Left lung (tissue), 14 donors: ENCODE measurements at places on chromosomes 1 and 21. TPM values are rescaled to one million over a fixed set of nuclear protein-coding genes. Genes with fewer than 3 reads are reported as not detected.

FCRLB gene
- 0.50 TPM for polyA plus RNA-seq

GRCh38 chr1:230823931-230824381 lies 44.4 kb downstream of the C1orf198 start:
- no peaks in the 10 kb centered on the region for H3K27me3 ChIP-seq
- peaks cover 12% of the 10 kb centered on the region for H3K4me1 ChIP-seq
- H3K4me3 ChIP-seq = no peak overlapping the region
- H3K36me3 ChIP-seq = no peaks in the 10 kb centered on the region
- H3K27ac ChIP-seq = no peak overlapping the region

ITLN2 gene
- polyA plus RNA-seq = 0.18 TPM

DNA sequence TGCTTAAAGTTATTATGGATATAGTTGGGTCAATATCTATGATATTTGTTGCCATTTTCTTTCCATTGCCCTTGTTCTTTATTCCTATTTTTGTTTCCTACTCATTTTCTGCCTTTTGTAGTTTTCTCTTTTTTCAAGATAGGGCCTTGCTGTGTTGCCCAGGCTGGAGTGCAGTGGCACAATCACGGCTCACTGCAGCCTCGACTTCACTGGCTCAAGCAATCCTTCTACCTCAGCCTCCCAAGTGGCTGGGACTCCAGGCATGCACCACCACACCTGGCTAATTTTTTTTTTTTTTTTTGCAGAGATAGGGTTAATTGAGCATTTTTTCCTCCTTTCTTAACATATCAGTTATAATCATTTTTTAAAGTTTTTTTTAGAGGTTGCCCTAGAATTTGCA lies 92.7 kb downstream of the TOMM20 start:
- no peak for DNase-seq
- no peaks in the 10 kb centered on the region for H3K36me3 ChIP-seq
- no peak overlapping the region for H3K27ac ChIP-seq
- no peaks in the 10 kb centered on the region for H3K4me1 ChIP-seq
- no peaks in the 10 kb centered on the region for H3K27me3 ChIP-seq
- no peak overlapping the region for H3K4me3 ChIP-seq

DNA sequence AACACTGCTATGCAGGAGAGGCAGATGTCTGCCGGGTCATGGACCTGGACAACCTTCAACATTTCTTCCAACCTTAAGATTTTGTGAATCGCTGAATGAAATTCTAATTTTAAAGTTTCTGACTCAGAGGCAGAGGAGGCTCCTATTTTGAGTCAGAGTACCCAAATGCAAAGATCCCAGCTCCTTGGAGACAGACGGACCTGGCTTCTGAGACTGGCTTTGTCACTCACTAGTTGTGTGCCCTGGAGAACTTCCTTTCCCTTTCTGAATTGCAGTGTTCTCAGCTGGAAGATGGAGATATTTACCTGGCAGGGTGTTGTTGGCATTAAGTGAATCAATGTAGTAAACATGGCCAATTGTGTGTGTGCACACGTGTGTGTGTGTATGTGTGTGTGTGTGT lies 51.9 kb downstream of the IER5 start:
- H3K27ac ChIP-seq = no peak overlapping the region
- H3K4me3 ChIP-seq = no peak overlapping the region
- peaks cover 16% of the 10 kb centered on the region for H3K4me1 ChIP-seq
- no peaks in the 10 kb centered on the region for H3K27me3 ChIP-seq

- peaks cover 22% of the 10 kb centered on the region for H3K4me1 ChIP-seq
- no peak for DNase-seq
- H3K36me3 ChIP-seq = no peaks in the 10 kb centered on the region
- H3K27ac ChIP-seq = peak overlapping the region; percentile 13
- no peaks in the 10 kb centered on the region for H3K27me3 ChIP-seq
Measured at GRCh38 chr21:14675774-14676530, 129.8 kb upstream of the SAMSN1 start.

AMPD1 gene
- polyA plus RNA-seq = not detected

DNA sequence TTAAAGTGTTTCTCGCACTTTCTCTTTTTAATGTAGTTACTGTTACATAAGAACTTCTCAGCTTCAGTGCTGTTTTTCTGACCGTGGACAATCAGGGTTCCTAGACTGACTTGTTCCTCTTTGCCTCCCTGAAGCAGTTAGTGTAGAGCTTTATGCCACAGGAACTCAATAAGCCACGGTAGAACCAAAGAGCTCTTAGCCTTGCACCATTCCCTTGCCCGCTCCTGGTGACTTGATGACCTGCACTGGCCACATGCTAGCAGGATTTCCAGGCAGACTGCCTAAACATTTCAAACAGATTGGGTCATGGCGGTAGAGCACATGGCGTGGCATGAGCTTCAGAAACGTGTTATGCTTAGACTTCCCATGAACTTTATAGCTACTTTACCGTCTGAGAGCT lies 18.8 kb upstream of the FASLG start:
- H3K4me3 ChIP-seq = no peak overlapping the region
- no peaks in the 10 kb centered on the region for H3K36me3 ChIP-seq
- no peaks in the 10 kb centered on the region for H3K27me3 ChIP-seq

DNA sequence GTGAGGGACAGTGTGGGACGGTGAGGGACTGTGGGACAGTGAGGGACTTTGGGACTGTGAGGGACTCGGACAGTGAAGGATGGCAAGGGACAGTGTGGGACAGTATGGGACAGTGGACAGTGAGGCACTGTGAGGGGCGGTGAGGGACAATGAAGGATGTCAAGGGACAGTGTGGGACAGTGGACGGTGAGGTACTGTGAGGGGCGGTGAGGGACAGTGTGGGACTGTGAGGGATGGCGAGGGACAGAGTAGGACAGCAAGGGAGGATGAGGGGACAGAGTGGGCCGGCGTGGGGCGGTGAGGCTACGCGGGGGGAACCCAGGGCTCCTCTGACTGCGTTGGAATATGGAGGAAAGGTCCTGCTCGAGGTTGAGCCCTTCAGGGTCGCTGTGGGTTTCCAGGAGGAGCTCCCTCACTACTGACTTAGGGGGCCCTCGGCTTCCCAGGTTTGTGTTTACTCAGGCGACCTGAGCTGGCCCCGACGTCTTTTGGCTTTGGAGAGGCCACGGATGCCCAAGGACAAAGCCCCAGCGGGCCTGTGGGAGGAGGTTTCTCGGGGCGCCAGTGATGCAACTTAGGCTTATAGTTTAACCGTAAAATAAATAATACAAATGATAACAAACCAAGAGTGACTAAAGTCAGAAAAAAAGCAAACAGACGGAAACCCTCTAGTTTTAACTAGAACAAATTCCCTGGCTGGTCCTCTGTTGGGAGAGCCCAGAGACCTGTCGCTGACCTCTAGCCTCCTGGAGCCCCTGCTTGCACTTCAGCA lies 1.1 kb upstream of the ERRFI1 start:
- H3K4me1 ChIP-seq = peaks cover 13% of the 10 kb centered on the region
- H3K36me3 ChIP-seq = no peaks in the 10 kb centered on the region
- peak overlapping the region; percentile 86 for H3K27ac ChIP-seq
- DNase-seq = peak; percentile 41
- peak overlapping the region; percentile 74 for H3K4me3 ChIP-seq

DNA sequence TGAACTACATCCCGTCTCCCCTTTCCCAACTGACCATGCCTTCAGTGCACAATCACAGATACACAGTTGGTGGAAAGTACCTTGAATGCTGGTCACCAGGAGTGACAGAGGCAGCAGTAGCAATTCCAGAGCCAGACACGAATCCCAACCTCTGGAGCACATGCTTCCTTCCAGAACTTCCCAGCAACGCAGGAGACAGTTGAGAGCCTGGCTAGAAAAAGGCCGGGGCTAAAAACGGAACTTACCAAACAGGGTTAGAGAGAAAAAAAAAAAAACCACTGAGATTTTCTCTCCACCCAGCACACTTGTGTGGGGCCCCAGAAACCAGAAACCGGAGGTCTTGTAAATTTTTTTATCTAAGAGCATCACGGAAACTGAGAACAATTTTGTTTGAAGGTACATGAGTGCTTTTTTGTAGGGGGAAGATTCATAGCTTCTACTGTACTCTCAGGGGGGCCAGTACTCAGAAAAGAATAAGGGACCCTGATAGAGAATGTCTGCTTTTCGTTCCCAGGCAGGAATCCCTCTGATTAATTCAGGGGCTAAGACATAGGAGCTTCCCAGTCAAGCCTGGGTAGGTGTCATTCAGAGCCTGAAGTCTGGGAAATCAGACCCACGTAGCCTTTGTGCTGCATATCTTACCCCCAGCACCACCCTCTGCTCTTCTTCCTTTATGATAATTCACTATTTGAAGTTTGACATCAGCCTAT lies at the start of gene CD48:
Gene CD48 (minus strand): TSS at position 221 of the 710 bp plus-strand sequence. CDS start 59 bp downstream, at position 162.
- no peak for DNase-seq
- peaks cover 6% of the 10 kb centered on the region for H3K27me3 ChIP-seq
- H3K36me3 ChIP-seq = no peaks in the 10 kb centered on the region
- H3K27ac ChIP-seq = peak within 1 kb of the TSS; percentile 88
- H3K4me3 ChIP-seq = peak within 1 kb of the TSS; percentile 58

- H3K27ac ChIP-seq = no peak overlapping the region
- DNase-seq = no peak
- no peaks in the 10 kb centered on the region for H3K36me3 ChIP-seq
- peaks cover 5% of the 10 kb centered on the region for H3K27me3 ChIP-seq
- H3K4me3 ChIP-seq = no peak overlapping the region
Measured at GRCh38 chr1:95353194-95353593, 119.2 kb downstream of the RWDD3 start.
